ENCODE measurements at places on chromosomes 6 and 20.

DNA sequence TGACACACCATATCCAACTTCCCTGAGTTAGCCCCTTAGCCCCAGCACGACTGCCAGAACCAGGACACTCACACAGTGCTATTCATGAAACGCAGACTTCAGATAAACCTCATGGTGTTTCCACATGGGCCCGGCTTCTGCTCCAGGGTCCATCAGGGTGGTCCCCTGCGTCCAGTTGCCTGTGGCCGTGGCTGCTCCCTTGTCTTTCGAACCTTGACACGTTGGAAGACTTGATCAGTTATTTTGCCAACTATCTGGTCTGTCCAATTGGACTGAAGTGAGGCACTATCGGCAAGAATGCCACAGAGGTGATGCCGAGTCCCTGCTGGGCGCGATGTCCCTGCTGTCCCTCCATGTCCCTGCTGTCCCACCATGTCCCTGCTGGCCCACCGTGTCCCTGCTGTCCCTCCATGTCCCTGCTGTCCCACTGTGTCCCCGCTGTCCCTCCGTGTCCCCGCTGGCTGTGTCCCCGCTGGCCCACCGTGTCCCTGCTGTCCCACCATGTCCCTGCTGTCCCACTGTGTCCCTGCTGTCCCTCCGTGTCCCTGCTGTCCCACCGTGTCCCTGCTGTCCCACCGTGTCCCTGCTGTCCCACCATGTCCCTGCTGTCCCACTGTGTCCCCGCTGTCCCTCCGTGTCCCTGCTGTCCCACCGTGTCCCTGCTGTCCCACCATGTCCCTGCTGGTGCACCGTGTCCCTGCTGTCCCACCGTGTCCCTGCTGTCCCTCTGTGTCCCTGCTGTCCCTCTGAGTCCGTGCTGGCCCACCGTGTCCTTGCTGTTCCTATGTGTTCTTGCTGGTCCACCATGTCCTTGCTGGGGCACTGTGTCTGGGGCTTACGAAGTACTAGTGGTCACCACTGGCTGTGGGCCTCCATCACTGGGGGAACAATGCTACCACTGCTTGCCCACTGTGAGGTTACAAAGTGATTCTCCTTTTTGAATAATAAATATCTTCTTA, 251.4 kb downstream of the DLL1 start:
- DNase-seq, result no peak

DNA sequence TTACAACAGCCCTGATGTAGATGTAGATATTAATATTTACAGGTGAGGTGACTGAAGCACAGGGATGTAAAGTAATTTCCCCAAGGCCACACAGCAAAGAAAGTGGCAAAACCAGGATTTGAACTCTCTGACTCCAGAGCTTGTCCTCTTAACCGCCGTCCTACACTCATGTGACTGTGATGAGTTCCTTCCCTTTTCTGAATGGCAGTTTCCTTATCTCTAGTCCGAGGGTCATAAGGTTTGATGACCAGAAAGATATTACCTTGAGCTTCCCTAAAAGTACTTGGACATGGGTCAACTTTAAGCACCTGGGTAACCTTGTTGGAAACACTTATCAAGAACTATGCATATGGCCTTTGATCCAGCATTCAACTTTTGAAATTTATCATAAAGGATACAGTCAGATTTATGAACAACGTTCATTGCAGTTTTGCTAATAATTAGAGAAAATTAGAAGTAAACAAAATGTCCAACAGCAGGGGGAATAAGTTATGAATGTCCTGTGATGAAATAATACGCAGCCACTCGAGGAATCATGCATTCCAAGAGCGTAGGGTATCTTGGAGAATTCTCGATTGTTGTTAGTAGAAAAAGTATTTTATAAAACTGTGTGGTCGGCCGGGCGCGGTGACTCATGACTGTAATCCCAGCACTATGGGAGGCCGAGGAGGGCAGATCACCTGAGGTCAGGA, 2.3 kb upstream of the TLDC2 start:
- DNase-seq, result no peak

DNA sequence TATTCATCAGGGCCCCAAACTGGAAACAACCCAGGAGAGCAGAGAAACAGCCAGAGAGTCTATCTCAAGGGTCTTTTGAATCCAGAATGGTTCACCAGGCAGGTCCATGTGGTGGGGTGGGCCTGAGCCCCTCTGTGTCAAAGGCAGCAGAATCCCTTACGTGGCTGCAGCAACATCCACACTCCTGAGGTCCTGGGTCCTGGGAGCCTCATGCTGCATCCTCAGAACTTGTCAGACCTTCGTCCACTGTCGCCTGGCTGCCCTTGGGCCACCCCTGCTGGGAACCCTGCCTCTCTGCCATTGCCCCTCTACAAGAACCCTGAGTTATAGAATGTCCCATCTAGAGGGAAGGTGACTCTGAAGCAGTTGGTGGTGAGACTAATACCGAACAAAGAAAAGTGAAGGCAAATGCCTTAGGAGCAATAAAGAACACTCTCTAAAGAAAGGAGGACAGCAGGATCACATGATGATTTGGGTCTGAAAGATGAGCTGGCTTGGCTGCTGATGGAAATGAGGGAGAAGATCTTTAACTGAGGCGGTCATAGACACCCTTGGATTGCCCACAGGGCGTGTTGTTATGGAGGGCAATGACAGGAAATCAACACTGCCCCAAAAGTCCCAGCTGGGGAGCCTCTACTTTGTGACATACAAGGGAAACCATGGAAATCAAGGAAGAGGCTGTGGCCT, 161.2 kb downstream of the SYNDIG1 start:
- no peak for DNase-seq

DNA sequence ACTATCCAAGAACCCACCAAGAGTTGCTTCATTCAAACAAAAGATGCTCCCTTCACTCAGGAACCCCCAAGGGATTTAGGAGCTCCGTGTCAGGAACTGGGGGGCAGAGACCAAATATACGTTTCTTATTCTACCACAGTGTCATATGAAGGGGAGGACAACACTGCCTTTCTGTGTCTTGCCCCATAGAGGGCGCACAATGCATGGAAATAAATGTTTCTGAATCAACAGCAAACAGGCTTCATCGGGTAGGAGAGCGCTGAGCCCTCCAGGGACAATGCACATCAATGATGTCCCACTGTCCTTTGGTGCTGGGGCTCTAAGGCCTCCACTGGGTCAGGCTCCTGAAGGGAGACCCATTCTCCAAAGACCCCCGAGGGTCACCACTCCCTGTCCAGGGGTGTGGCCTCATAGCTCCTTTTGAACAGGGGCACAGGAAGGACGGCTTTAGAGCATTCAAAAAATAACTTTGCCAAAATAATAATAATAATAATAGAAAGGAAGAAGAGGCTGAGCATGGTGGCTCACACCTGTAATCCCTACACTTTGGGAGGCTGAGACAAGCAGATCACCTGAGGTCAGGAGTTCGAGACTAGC, 31.1 kb downstream of the PLG start:
- DNase-seq, result no peak

DNA sequence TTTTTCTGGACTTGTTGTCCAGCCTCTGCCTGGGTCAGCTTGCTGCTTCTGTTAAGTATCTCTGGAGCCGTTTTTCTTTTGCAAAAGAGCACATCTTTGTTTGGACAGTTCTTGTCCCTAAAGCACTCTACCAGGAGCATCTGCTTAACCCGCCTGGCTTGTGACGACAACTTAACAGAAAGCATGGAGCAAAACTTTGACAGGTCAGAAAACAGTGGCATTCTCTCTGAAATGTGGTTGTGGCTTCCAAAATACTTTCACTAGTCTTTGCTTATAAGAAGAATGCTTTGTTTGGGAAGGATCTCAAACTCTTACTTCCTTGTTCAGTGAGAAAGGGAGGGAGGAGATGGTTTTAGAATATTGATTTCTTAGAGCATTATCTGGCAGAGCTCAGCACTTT, 47.6 kb downstream of the CD109 start:
- no peak for DNase-seq

- DNase-seq, result no peak
Observed at GRCh38 chr20:20491110-20491783, 123.3 kb downstream of the INSM1 start.

Data from thoracic aorta (tissue), 2 donors.